CD4-positive, alpha-beta T cell treated with Interleukin-4 for 4 hours (primary cell): ENCODE measurements at places on chromosomes 3 and 15.

DNA sequence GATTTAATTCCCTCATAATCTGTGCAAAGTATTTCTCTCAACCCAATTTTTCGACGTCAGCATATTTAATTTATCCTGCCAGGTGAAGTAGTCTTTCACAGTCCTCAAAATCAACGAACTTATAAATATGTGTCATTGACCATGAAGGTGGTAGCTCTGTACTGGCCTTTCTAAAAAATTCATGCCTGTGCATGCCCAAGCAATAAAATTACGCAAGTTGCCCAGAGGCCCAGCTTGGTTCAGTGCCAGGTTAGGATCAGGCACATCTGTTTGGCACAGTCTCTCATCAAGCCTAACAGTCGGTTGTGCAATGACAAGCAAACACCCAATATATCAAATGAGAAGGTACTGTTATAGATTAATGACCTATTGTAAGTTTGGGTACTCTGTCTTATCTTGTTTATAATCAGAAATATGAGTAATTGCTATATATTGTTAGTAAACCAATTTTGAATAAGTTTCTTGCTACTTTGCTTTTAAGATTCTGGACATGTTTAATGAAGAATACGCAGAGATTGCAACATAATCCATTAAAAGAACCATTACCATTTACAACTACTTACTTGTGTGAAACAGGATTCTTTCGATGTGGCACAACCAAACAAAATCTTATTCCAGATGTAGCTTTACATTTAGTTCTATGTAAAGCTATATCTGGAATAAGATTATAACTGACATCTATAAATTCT lies 159.0 kb upstream of the IL12A start:
- DNase-seq = no peak

DNA sequence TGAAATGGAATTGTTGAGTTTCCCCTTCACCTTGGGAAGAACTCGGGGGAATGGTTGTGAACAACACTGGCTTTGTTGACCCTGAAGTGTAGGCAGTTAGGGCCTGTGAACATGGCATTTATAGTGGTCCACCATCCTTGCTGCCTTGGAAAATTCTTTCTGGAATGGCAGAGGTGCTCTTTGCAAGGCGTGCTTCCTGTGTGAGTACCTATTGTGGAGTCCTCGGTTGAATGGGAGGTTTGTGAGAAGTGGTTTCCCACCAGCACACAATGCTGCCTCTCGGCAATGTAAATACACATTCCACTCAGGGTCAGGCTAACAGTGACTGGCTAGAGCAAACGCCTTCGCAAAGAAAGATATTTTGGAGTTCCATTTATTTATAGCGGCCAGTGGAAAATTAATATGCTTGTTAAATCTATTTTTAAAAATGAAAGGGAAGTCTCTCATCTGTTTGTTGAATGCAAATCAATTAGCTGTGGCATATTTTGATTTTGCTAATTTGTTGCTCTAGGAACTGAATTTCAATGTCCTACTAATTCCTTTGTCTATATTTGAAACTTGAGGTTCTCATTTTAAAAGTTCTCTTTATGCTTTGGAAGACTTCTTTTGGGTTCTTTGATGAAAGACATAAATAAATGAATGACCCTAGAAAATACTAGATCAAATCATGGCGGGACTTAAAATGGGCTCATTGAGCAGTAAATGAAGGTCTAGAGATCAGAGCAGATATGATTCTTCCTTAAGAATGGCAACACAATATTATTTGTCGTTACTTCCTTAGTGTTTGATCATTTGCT lies 59.5 kb downstream of the FNDC3B start:
- DNase-seq = no peak

GRCh38 chr3:128075522-128076482 lies 23.6 kb downstream of the SEC61A1 start:
- DNase-seq = peak; percentile 69

GRCh38 chr3:10395671-10396070 lies 74.8 kb upstream of the SEC13 start:
- DNase-seq = peak; percentile 46
